ENCODE measurements at places on chromosomes 5 and 9.

- no peak for DNase-seq
Measured at GRCh38 chr9:94593459-94594345, at the start of gene FBP2. TSS of gene FBP2 (minus strand) at chr9:94593824. CDS start at chr9:94593726, 98 bp downstream.

DNA sequence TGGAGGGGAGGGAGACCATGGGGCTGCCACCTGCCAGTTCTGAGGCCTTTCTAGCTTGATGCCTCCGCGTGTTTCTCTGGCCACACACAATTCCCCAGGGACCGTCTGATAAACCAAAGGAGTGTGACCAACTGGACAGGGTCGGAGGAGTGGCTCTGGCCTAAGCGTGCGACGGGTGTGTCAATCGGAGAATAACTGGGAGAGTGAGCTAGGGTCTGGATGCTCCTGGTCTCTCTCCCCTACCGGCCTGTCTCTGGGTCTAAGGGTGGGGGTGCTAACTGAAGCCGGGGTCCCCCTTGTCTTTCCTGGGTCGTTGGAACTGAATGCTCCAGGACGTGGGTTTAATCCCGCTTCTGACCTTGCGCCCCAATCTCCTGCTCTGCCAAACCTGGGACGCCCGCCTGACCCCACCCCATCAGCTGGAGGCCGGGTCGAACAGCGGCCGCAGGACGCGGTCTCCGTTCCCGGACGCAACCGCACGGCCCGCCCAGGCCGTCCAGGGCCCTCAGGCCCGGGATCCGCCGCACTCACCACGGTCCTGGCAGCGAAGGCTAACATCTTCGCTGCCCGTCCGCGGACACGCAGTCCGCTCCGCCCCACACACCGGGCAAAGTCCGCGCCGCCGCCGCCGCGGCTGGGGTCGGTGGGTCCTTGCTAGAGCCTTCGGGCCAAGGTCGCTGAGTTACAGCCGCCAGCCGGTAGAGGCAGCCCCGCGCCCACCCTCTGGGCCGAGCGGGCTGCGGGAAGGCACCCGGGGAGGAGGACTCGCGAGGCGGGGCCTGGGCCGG is 447 bp downstream of the CRAT start:
- no peak for DNase-seq

GRCh38 chr9:96246267-96246671 is 55.7 kb downstream of the HSD17B3 start:
- no peak for DNase-seq

DNA sequence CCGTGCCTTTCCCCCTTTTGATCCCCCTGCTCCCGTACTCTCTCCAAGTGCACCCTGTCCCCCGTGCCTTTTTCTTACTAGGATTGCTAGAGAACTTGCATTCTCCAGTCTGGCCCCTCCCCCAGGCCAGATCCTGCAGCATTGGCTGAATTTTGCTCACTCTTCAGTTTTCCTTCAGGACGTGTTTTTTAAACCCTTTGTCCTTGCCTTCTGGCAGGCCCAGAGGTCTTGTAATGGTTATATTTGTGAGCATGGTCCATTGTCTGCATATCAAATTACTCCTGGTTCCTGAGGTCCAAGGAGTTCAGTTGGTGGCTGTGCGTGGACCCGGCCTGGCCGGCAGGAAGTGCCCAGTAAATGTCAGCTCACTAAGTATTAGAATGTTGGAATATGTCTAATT is 606 bp downstream of the TBC1D13 start:
- no peak for DNase-seq

DNA sequence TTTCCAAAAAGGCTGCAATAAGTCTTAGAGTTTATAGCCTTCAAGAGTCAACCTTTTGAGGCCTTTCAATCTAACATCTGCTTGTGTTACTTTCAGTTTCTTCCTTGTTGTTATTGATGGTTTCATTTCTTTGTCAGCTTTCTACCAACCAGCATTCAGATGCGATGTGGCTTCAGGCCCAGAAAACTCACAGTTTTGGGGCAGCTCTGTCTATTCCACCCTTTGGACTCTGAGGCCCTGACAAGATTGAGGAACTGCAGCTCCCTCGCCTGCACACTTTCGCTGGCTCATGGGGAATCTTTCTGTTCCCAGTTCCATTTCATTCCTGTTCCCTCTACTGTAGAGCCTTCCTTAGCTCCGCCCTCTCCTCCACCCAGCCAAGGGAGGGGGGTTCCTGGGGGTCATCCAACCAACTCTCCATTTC is 13.3 kb upstream of the WHRN start:
- no peak for DNase-seq

DNA sequence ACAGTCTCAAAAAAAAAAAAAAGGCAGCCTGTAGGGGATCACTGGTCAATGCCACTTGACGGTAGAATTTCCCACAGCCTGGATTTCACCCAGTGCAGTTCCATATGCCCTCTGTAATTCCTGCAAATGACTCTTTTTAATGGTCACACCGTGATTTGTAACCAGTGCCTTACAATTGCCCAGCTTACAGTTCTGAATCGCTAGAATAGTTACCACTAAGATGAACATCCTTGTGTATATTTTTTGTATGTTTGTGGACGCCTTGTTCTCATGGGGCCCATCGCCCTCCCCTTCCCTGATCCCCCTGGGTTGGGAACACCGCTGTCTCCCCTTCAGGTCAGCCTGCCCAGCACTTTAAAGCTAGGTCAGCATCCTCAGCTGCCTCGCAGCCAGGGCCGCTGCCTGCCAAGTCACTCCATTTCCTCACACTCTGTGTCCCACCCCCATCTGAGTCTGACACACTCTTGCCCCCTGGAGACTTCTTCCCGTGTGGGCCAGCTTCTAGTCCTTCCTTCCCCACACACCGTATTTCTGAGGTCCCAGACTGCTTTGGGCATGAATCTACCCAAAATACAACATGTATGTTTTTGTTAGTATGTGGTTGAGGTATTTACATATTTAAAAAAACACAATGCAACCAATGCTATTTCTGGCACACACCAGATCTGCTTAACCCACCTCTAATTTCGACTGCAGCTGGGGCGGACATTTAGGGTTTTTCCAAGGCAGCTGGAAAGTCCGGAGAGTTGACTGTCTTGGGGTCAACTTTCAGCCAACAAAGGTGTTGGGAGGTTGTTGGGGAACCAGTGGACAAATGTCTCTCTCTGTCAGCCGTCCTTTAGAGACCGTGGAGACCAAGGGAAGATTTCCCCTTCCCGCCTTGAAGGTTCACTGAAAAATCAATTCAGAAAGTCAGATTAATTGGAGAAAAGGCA is 120.5 kb upstream of the NEK6 start:
- no peak for DNase-seq

DNA sequence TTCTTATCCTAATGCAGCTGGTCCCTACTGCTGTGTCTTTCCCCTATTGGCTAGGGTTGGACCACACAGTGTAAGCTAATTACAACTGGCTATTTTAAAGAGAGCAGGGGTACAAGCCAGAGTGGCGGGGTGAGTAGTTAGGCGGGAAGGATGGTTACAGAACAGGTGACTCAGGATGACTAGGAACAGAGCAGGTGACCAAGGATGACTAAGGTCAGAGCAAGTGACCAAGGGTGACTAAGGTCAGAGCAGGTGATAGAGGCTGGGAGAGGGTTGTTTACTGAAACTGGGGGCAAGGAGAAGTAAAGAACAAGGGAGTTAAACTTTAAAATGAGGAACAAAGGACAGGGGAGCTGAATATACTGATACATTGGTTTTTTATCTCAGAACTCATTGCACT is 125.4 kb downstream of the PTTG1 start:
- no peak for DNase-seq

DNA sequence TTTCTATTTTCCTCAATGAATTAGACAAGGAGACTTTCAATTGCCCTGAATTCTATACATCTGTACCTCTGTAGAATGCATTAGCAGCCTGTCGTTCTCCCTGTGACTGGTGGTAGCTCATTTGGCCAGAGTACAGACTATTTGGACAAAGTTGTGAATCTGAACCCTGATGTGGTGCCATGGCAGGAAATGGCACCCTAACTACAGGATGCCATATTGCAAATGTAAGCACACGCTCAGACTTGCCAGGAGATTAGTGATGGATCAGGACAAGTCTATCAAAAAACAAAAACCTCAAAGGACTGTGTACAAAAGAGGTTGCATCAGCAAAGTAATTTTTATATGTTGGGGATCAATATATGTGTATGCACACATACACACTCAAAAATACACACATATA is 58.3 kb downstream of the SVEP1 start:
- DNase-seq, result no peak

DNA sequence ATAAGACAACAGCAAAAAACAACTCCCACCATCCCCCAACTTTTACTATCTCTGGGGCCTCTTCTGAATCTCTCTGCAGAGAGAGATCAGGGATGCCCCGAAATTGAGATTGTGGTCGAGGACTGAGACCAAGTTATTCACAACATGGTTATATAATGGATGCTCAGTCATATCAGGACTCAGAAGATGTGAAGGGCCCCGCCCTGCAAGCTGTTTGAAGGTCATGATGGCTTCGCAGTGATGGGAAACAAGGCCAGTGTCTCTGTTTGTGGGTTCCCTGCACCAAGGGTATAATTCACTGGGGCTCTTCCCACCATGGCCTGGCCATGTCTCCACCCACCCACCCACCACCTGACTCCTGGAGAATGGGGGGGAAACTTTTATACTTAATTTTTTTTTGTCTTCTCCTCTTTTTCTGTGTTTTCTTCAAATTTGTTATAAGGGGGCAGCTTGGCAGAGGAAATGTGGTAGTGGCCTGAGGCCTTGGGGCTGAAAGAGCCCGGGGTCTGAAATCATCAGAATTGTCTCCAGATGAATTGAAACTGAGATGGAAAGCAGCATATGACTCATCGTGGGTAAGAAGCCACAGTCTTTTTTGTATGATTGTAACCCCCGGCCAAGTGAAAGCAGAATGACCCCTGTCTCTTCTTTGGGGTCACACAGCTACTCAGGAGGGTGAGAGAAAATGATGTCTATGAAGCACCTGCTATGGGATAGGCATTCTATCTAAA is 15.0 kb upstream of the TEX48 start:
- no peak for DNase-seq

DNA sequence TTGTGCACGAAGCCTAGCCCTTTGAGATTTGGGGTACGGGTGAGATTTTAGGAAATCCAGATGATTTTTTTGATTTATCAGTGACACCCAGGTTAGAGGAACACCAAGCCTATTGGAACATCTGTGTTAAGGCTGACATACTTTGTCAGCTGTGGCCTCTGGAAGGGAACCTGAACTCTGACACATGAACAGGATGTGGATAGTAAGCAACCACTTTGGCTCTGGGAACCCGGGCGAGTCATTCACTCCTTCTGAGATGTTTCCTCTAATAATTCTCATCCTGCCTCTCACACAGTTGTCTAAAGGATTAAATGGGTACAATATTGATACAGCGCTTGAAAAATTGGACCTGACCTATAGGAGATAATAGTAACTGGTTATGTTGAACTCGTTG is 67.8 kb downstream of the FGF1 start:
- no peak for DNase-seq

- no peak for DNase-seq
Measured at GRCh38 chr5:43202380-43202779, 10.4 kb downstream of the NIM1K start.

GRCh38 chr5:140248414-140248813 is 54.5 kb downstream of the PFDN1 start:
- DNase-seq, result no peak

GRCh38 chr5:168163966-168164365 is 127.5 kb upstream of the WWC1 start:
- no peak for DNase-seq

DNA sequence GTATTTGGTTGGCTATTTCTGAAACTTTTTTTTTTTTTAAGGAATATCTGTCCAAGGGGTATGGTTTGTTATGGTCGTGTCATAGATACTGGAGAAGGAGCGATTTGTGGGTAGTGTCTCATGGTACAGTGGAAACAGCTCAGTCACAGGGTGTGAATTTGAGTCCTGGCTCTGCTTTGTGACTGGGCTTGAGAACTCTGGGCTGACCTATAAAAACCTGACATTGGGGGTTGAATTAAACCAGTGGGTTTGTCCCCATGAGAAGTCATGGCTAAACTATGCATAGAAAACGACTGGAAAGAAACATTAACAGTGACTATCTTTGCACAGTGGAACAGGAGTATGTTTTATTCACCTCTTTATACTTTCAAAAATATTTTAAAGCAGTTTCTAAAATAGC is 54.7 kb downstream of the MACROH2A1 start:
- DNase-seq, result no peak

DNA sequence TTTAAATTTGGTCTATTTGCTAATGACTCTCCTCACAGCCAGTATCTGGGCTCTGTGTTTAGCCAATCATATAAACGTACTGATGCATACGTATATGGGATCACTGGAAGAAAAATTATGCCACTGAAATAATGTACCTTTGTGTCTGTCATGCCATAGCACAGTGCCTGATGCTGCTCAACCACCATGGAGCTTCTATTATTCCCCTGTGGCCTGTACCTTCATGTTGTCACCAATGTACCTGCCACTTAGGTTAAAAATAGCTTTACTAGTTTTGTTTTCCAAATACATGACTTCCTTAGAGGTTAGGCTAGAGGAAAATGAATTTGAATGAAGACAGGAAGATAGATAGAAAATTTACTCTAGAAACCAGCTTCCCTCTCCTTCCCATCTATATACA is 34.6 kb downstream of the HACD4 start:
- DNase-seq, result no peak

DNA sequence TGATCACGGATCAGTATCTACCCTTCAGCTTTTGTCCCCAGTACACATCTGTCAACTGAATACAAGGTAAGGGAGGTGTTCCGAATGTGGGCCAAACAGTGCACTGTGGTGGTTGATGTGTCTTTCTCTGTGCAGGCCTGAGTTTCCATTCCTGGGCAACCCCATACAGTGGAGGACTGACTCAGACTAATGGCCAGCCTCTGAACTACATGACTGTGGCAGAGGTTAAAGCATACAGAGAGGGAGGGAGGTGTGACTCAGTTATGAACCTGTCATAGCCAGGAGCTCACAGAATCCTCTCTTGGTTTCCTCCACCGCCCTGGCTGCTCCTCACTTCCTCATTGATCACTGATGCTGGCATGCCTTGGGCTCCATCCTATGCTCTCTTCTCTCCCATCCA is 136.4 kb upstream of the TAS2R1 start:
- no peak for DNase-seq

- no peak for DNase-seq
Measured at GRCh38 chr5:80763873-80764647, 109.3 kb upstream of the DHFR start.

DNA sequence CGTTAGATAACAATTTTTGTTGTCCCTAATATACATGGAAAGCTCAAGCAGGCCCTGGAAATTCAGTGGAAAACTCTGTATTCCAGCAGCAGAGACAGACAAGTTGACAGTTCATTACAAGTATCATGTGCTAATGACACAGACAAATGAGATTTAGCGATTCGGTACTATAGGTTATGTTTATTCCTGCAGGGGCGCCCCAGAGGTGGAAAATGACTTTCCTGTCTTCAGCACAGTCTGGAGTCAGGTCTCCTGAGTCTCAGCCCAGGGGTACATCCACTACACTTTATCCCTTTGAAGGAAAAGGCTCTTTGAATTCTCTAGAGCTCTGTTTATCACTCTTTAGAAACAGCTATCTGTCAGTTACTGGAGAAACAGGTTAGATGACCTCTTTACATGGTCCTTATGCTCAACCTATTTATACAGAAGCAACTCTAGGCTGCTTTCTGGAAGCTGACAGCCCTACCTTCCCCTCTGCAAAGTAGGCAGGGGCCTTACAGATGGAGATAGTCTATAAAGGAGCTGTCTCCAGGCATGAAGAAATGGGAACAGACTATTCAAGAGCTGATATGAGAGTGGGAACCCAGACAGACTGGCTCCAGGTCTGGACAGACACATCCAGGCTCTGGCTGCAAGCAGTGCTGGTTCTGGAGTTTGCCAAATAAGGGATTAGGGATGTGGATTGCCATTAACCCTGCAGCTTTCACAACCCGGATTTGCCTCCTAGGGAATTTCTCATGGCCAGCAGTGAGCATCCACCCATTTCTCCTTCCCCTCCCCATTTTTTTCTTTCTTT is 7.2 kb upstream of the SLC31A2 start:
- no peak for DNase-seq

- no peak for DNase-seq
Measured at GRCh38 chr5:55021410-55021809, 2.6 kb upstream of the GZMK start.

Data from BJ (cell line).